Right atrium auricular region (tissue), 2 donors: ENCODE measurements at places on chromosomes 12 and 14. TPM values are rescaled to one million over a fixed set of nuclear protein-coding genes. Genes with fewer than 3 reads are reported as not detected.

DNA sequence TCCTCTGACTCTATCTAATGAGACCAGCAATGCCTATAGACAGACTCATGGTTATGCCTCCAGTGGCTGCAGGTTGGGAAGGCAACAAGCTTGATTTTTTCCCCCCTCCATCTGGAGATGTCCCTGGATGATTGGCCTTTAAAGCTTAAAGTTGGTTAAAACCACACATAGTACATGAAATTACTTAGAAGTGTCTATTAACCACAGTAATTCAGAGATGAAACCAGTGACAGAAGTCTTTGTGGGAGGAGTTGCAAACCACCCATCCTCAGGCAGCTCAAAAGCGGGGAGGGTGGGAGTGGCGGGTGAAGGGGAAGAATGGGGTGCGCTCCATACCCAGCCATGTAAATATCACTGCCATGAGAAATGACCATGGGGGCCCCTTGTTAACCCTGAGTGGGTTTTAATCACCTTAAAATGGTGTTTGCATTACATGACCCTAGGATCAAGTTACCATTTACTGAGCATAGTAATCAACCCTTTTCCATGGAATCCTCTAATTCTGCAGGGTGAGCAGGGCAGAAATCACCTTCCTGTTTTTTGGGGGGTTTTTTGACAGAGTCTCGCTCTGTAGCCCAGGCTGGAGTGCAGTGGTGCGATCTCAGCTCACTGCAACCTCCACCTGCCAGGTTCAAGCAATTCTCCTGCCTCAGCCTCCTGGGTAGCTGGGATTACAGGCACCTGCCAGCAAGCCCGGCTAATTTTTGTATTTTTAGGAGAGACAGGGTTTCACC is 133.5 kb downstream of the FOXN3 start:
- H3K27ac ChIP-seq = no peak overlapping the region
- H3K27me3 ChIP-seq = no peaks in the 10 kb centered on the region
- peaks cover 7% of the 10 kb centered on the region for H3K4me1 ChIP-seq
- H3K4me3 ChIP-seq = no peak overlapping the region
- DNase-seq = no peak

DNA sequence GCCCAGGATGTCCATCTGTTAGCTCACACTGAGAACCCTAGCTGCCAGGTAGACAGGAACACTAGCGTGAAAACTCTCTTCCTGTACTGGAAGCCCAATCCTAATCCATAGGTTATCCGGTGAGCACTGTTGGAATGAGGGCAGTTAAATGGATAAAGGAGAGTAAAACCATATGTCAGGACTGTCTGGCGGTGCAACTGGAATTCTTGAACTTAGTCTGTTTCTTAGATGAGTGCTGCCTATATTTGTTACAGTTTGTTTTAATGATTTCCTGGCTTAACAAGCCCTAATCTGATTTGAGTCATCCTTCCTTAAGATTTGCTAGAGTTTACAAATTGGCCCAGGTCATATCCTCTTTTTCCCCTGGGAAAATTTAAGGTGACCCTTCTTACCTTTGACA is 104.7 kb downstream of the ANO4 start:
- no peaks in the 10 kb centered on the region for H3K4me1 ChIP-seq
- no peak for DNase-seq
- no peaks in the 10 kb centered on the region for H3K36me3 ChIP-seq
- no peak overlapping the region for H3K27ac ChIP-seq

DNA sequence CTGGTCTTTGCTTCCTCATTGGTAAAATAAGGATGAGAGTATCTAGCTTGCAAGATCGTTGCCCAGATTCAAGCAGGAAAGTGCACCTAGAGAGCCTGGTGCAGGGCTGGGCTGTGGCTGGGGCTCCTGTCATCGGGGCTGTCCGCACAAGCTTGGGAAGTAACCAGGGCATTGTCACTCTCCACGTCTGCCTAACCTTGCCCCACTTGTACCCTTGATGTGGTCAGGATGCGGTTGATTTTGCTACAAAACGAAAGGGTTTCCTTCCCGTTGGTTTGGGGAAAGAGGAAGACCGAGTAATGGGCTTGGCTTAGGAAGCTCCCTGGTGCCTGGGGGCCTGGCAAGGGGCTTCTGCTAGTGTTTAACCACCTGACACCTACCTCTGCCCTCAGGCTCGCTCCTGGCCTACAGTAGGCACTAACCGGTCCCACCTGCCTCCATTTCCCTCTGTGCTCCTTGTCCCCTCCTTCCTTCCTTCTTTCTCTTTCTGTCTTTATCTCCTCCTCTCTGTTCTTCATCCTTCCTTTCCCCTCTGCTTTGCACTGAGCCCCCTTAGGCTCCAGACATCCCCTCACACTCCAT is 21.8 kb downstream of the MVK start:
- DNase-seq = no peak
- no peaks in the 10 kb centered on the region for H3K27me3 ChIP-seq
- peaks cover 18% of the 10 kb centered on the region for H3K4me1 ChIP-seq

- H3K27ac ChIP-seq = no peak overlapping the region
- H3K4me3 ChIP-seq = no peak overlapping the region
- H3K36me3 ChIP-seq = no peaks in the 10 kb centered on the region
- DNase-seq = no peak
Measured at GRCh38 chr12:1226951-1227350, 235.9 kb downstream of the ERC1 start.

GRCh38 chr12:45598761-45599160 is 130.7 kb upstream of the ARID2 start:
- no peaks in the 10 kb centered on the region for H3K27me3 ChIP-seq
- H3K4me1 ChIP-seq = no peaks in the 10 kb centered on the region
- no peak overlapping the region for H3K4me3 ChIP-seq
- no peak for DNase-seq
- no peak overlapping the region for H3K27ac ChIP-seq

Gene KLRD1
- 0.94 TPM for total RNA-seq

Gene CAND1
- 23.1 TPM for total RNA-seq
